GM03348 (cell line): ENCODE measurements at places on chromosomes 12 and 14.

- DNase-seq, result peak; percentile 64
These were observed 195.2 kb upstream of the LRIG3 start for GRCh38 chr12:59115526-59115925.

- peak; percentile 86 for DNase-seq
These were observed 179.0 kb upstream of the KRR1 start for GRCh38 chr12:75690296-75690955.

GRCh38 chr12:98280152-98280551, 235.2 kb upstream of the TMPO start:
- no peak for DNase-seq

GRCh38 chr12:11085419-11085818, 6.7 kb downstream of the TAS2R43 start:
- no peak for DNase-seq

GRCh38 chr12:24900196-24900595, 48.7 kb downstream of the BCAT1 start:
- DNase-seq, result no peak

GRCh38 chr14:72682188-72682587, 211.7 kb downstream of the DPF3 start:
- peak; percentile 78 for DNase-seq

GRCh38 chr12:94265966-94266745, 117.8 kb downstream of the PLXNC1 start:
- DNase-seq, result no peak

- no peak for DNase-seq
These were observed 68.1 kb downstream of the TBC1D30 start for GRCh38 chr12:64892561-64892960.

DNA sequence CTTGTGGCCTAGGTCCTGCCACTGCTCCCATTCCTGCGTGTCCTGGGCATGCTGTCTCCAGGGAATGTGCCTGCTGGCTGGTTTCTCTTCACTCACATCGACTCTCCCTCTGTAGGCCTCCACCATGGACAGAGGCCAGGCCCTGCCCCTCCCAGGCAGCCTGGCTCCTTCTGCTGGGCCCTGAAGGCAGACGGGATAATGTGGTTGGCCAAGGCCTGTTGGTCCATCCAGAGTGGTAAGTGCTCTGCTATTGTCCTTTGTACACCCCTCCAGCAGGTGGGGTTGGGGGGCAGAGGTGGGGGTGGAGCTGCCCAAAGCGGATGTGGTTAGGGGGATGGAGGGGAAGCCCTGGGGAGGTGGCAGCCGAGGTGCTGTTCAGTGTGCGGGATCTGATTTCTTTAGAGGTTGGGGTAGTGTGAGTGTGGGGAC, 9.5 kb upstream of the NR4A1 start:
- peak; percentile 58 for DNase-seq

DNA sequence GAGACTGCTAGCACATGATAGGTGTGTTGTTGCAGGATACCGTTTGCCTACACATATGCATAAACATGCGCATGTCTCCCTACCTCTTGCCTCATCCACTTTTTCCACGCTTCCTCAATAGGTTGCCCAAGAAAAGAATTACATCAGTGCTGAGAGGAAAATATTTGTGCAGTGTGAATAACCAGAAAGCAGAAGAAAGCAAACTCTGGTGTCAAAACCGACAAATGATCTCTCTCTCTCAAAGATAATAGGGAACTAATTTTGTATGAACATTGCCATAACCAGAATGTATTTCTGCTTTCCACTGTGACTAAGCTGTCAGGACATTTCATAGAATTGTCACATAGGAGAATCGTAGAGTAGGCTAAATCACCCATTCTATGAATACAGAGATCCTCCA, 1.3 kb downstream of the CLEC7A start:
- DNase-seq, result no peak

DNA sequence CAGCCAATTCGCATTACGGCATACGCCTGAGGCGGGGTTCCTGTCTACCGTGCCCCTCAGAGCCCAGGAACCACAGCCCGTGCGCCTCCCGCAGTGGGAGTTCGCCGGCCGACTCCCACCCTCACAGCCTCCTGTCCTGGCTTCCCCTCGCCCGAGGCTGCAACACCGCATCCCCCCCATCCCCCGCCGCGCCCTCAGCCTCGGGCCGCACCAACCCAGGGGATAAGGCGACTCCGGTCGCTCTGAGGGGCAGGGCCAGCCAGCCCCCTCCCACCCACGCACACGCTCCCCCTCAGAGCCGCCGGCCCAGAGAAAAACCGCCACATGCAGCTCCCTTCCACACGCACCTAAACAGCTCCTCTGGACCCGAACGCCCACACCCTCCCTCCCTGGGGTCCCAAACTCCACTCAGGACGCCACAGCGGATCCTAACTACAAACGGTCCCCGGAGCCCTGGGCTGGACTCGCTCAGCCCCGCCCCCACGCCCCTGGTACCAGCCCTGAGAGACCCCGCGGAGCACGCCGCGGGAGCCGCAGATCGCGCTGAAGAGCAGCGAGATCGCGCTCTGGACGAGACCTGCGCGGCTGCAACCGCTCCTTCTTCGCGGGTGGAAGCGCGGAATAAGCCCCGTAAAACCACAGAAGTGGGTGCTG, at the start of gene C14orf39:
Gene C14orf39 (minus strand): TSS at position 466 of the 654 bp plus-strand sequence. CDS start 985 bp downstream, outside the sequence.
- peak; percentile 23 for DNase-seq

DNA sequence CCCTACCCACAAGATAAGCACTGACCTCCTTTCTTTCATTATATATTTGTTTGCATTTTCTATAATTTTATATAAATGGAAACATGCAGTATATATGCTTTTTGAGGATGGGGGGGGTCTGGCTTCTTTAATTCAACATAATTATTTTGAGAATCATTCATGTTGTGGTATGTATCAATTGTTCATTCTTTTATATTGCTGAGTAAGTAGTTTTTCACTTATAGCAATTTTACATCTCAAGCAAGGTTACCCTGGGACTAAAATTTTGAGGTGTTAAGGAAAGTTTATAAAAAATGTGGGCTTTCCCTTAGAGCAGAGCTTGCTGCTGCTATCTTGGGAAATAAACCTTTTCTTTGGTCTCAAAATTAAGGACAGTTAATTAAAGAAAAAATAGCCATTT, 89.9 kb upstream of the EGLN3 start:
- no peak for DNase-seq

DNA sequence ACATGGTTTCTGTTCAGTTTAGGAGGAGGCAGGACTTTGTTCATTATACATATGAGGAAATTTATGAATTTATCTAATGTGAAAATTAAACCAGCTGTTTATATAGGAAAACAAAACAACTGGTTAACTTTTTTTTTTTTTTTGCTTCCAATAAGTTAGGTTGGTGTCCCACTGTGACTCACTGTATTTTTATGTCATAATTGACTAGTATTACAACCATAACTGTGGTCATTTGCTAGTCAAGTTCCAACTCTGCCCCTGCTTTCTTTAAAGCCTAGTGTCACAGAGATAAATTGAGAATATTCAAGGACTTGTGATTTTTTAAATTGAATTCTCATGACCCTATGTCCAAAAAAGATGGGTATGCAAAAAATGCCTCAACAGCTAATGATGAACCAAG, 227.7 kb downstream of the BCAT1 start:
- no peak for DNase-seq

DNA sequence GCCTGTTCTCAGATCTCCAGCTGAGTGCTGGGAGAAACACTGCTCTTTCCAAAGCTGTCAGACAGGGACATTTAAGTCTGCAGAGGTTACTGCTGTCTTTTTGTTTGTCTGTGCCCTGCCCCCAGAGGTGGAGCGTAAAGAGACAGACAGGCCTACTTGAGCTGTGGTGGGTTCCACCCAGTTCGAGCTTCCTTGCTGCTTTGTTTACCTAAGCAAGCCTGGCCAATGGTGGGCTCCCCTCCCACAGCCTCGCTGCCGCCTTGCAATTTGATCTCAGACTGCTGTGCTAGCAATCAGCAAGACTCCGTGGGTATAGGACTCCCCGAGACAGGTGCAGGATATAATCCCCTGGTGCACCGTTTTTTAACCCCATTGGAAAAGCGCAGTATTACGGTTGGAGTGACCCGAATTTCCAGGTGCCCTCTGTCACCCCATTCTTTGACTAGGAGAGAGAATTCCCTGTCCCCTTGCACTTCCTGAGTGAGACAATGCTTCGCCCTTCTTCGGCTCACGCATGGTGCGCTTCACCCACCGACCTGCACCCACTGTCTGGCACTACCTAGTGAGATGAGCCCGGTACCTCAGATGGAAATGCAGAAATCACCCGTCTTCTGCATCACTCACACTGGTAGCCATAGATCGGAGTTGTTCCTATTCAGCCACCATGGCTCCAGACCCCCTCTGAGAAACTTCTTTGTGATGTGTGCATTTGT, 650.3 kb upstream of the ALG10B start:
- no peak for DNase-seq

- no peak for DNase-seq
These were observed 227.9 kb downstream of the ALG10B start for GRCh38 chr12:38544330-38545066.

DNA sequence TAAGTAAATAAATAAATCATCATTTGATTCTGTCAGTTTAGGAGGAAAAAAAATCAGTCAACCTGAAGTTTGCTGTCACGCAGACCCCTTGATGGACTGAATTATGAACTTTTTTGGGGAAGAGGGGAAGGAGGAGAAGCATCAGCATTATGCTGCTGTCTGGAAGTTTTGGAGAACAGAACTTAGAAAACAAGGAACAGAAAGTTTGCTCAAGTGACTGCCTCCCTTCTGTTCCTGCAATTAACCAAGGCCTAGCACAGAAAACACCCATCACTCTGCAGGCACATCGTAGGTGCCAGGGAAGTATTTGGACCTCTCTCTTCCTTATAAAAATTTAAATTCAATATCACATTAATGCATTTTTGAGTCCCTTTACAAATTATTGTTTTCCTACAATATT, 283.8 kb downstream of the VRK1 start:
- no peak for DNase-seq

GRCh38 chr12:16093825-16094224, 182.7 kb downstream of the DERA start:
- DNase-seq, result no peak

- DNase-seq, result peak; percentile 43
These were observed 103.8 kb downstream of the SLC16A7 start for GRCh38 chr12:59699421-59700152.

DNA sequence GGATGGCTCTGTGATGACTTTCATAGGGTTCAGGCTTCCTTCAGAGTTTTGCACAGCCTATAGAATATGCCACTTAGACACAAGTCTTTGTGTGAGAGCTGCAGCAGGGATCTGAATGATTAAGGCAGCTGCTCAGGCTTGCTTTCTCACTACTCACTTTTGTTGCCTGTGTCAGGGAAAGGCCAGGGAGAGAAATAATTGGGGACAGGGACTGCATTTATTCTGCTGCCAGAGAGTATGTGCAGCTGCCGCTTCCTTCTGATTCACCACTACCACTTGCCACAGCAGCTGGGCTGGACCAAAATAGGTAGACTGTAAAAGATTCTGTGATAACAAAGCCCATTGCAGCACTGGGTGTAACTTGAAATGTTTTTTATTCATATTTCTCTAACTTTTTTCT, 49.7 kb downstream of the TRMT5 start:
- DNase-seq, result no peak

GRCh38 chr14:77314043-77314442, 6.6 kb downstream of the POMT2 start:
- DNase-seq, result peak; percentile 77

GRCh38 chr14:32764131-32764530, 174.5 kb upstream of the NPAS3 start:
- DNase-seq, result no peak
